ENCODE measurements at places on chromosomes 3 and 15.

DNA sequence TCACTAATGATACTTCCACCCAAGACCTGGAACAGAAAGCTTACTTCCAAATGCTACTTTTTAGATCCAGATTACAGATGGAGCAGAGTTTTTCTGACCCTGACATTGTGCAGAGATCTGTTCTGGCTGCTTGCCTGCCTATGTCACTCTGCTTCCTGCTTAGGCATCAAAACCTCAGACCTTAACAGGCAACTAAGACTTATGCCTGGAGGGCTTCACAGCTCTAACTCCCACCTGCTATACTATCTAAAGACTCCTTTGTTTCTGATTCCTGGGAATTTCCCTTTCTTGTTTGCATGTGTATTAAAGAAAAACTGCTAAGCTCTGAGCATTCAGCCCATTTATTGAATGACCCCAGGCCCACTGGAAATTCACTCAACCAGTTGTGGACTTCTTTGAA, 157.4 kb upstream of the NPHP3 start:
- DNase-seq, result no peak

DNA sequence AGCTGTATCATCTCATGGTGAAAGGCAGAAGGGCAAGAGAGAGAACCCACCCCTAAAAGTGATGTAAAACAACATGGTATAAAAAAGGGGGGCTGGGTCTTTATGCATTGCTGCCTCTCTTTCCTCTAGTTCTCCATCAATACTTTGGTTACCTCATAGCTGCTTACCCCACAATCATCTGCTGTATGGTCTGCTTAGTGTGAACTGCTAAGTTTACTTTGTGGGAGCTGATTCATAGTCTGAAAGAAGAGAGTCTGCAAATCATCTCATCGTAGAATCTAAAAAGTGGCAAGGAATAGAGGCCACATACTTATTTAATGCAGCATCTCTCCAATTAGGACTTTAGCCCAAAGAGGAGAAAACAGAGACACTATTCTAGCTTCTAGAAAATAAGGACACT, 546.8 kb downstream of the GBE1 start:
- DNase-seq, result no peak

- DNase-seq, result no peak
Observed at GRCh38 chr15:94480289-94480834, 249.0 kb downstream of the MCTP2 start.

DNA sequence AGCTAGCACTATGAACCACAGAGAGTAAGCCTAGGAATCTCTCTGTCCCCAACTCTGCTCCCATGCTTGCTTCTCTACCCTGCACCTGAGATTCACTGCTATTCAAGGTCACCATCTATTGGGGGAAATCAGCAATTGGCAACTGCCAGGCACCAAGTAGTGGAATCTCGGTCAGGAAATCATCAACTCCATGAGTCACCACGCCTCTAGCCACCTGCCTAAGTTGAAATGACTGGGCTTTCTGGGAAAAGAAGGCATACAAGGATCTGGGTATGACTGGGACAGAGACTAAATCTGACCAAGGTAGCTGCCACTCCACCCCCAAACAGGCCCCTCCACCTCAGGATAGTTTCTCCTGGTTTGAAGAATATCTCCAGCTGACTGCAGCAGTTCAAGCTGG, 464.1 kb upstream of the CBLB start:
- no peak for DNase-seq

- DNase-seq, result no peak
Observed at GRCh38 chr3:25427563-25427941, 511 bp upstream of the RARB start.

DNA sequence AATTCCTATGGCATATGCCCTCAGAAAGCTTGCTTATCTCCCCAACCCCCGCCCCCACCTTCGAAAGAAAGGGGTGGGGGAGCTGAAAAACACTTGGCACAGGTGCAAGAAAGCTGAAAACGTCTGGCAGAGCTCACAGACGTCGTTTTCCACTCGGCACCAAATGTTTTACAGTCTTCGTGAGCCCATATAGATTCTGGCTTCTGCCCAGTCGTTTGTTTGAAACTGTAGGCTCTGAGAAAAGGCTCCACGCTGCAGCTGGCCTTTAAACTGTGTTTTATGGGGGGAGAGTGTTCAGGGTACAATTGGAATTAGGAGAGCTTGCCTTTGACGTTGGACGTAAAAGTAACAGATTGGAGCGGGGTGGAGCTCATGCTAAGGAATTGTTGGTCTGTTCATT, 130.3 kb downstream of the MDFIC2 start:
- no peak for DNase-seq

DNA sequence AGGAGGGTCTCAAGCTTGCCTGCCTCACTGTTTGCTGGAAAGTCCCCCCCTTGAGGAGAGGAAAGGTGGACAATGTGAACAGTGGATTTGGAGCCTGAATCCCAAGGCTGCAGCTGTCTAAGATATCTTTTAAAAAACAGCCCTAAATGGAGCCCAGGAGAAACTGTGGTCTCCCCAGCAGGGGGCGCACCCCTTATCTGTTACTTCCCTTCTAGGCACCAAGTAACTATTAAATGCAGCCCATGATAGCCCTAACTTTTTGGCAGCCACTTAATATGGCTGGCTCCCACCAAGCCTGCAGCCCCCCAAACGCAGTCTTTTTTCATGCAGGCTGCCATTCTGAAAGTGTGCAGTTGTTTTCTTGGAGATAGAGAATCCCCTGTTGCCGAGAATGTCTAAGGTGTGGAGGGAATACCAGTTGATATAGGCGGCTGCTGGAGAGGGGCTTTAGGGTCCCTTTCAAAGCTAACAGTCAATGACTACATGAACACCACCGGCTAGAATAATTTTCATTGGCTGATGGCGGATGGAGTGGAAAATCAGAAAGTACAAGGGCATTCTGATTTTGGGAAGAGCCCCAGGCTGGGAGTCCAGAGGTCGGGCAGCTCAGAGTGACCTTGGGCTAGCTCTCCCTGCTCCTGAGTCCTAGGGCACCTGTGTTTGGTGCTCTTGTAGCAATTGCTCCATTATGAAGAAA, 1.3 kb downstream of the RHCG start:
- no peak for DNase-seq

DNA sequence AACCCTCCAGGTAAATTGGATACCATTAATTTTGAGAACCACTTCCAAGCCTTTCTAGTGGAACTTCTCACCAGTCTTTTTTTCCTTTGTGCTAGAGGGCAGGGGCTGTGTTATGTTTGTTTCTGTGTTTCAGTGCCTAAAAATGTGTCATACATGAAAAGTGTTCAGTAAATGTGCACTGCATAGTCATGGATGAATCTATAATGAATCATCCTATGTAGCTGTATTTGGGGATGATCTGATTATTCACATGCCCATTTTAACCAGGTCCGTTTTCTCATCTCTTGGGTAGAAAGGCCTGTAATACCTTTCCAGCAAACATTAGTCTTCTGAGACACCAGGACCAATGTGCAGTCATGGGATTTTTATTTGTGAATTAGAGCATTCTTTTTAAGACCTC, 583.0 kb upstream of the GOLIM4 start:
- no peak for DNase-seq

DNA sequence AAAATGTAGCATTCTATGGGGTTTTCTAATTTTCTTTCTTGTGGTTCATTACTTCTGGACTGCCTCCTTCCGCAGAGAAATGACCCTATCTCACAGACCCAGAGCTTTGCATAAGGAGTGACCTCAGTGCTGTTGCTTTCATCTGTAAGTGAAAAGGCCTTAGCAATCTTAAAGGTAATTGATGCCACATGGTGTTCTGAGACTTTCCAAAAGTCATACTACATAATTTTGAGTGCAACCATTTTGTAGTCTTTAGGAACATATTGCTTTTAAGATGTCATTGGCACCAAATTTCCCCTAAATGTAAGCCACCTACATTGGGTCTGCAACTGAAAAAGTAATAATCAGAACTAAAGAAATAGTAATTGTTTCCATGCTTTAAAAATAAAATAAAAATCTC, 9.2 kb upstream of the HHLA2 start:
- no peak for DNase-seq
